CD4-positive, CD25-positive, alpha-beta regulatory T cell (primary cell): ENCODE measurements at places on chromosomes 5 and 9. TPM values are rescaled to one million over a fixed set of nuclear protein-coding genes. Genes with fewer than 3 reads are reported as not detected.

The LHX3 gene
- total RNA-seq: not detected

The PCDHA2 gene
- total RNA-seq: not detected

- no peak for DNase-seq
Measured at GRCh38 chr5:82073179-82073578, 101.4 kb downstream of the ATG10 start.

DNA sequence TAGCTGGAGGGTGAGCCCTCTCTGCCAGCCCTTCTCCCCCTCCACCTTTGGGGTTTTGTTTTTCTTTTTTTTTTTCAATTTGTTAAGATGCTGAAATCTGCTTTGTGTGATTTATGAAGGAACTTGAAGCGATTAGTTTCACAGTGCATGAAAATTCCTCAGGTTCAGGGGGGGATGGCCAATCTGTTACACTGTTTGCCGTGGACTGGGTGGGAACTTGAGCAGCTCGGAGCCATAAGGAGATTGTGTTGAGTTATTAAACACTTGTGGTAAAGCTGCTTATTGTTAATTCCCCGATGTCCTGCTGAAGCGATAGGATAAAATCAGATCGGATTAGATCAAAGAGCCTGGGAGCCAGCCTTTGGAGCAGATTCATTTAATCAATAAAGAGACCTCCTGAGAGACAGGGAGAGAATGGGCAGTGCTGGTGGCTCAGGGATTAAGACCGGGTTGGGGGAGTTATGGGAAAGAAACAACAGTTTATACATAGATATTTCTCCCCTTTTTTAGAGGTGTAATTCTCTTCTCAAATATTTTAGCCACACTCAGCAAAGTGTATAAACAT is 105.8 kb upstream of the SPATA31D4 start:
- no peak for DNase-seq

DNA sequence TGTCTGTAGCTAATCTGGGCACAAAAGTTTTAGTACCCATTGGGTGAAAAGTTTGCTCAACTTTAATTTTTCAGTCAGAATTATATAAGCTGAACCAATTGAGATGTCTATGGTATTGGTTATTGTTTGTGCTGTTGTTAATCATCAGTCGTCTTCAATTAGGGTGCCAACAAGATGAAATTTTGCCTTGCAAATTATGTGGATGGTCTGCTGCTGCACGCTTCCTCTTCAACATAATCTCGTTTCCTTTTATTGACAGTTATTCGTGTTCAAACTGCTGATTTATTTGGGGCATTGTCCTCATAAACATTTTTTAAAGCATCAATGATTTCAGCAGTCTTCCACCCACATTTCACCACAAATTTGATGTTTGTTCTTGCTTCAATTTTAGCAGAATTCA is 194.0 kb downstream of the HTR1A start:
- no peak for DNase-seq

The CNTNAP3B gene
- not detected for total RNA-seq

The GABBR2 gene
- not detected for total RNA-seq

DNA sequence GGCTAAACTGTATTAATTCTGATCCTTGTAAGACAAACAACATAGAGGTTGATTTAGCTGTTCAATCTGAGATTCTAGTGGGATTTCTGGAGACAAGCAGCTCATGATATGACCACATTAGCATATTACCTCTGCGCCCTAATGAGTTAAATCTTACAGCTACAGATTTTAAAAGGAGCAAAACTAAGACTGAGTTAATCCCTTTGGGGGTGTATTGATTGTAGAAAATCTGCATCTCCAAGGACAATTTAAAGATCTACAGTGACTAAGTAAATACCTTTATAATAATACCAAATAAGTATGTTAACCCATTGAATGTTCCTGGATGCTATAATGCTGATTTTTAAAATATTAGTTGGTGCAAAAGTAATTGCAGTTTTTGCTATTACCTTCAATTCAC is 33.2 kb downstream of the ADAMTSL1 start:
- no peak for DNase-seq

The SLCO6A1 gene
- total RNA-seq: not detected

DNA sequence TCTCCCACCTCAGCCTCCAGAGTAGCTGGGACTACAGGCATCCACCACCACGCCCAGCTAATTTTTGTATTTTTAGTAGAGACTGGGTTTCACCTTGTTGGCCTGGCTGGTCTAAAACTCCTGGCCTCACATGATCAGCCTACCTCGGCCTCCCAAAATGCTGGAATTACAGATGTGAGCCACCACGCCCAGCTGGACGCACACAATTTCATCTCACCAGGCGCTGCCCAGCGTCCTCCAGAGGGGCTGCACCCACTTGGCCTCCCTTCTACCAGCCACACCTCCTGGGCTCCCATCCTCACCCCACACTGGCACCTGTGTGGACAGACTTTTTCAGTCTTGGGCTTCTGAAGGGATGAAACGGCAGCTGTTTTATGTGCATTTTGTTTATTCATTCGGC is 3.8 kb upstream of the EXOC3 start:
- DNase-seq: no peak

GRCh38 chr9:112530751-112531205 is 44.2 kb downstream of the KIAA1958 start:
- DNase-seq: no peak

DNA sequence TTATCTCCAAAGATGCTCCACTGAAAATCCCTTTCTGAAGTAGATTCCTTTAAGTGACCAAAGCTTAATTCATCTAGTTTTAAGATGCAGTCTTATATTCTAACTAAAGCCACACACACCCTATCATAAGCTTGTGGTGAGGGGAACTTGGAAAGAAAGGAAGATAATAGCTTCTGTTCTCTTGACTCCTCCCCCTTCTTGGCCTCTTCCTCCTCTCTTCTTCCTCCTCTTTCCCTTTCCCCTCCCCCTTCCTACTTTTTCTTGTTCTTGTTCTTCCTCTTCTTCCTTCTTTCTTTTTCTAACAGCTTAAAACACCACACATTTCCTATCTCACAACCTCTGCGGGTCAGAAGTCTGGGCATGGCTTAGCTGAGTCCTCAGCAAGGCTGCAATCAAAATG is 23.5 kb downstream of the IL7R start:
- no peak for DNase-seq

DNA sequence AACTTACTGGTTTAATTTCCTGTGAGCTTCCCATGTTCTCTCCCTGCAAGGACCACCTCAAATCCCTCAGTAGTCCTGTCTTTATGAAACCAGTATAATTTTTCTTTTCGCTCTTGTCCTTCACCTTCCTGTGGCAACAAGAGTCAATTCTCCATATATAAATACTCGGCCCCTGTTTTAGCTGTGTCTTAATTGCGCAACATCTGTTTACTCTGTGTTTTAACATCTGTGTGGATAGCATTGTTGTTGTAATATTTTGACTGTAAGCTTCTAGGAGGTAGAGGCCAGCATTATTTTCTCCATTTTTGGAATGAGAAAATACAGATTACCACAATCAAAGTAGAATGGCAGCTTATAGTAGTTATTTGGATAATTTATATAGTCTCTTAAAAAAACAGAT is 30.2 kb upstream of the CDKN2B start:
- no peak for DNase-seq

The PFN3 gene
- not detected for total RNA-seq

DNA sequence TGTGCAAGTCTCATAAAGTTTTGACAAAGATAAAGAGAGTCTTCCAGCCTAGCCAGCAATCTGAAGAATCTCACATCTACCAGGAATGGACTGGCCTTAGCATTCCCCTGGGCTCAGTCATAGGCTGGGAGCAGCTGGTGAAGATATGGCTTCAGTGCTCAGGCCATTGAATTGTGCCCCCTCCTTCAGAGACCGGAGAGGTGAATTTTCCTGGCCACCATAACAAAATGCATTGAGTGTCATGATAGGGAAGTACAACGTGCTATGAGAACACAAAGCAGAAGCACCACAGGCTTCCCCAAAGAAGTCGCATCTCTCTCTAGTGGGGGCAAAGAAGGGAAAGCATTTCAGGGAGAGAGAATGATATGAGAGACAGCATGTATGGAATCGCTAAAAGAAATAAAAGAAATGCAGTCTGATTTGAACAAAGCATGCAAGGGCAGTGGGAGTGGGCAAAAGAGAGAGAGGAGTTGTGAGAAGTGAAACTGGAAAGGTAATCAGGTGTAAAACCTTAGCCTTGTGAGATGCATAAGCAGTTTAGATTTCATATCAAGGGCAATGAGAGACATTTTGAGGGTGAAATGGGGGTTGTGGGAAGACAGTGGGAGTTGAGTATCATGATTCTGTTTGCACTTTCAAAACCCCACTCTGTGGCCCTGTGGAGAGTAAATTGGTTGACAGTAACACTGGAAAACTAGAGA is 57.1 kb upstream of the NMUR2 start:
- DNase-seq: no peak

GRCh38 chr5:61732796-61733195 is 400.7 kb downstream of the ZSWIM6 start:
- DNase-seq: no peak

DNA sequence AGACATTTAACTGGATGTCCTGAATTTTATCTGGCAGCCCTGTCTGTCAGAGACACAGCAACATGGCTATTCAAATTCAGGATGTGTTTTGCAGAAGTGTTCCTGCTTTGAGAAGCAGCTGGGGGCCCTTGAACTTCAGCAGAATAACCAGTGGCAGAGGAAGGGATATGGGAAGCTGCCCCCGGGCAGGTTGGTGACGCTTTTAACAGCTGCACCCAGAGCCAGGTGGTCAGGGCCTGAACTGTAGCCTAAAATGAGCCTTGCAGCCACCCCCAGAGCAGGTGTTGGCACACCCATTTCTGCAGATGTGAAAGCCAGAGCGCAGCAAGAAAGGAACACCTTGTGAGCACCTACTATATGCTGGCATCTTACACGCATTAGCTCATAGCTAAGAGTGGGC is 128.7 kb upstream of the BOD1 start:
- no peak for DNase-seq

DNA sequence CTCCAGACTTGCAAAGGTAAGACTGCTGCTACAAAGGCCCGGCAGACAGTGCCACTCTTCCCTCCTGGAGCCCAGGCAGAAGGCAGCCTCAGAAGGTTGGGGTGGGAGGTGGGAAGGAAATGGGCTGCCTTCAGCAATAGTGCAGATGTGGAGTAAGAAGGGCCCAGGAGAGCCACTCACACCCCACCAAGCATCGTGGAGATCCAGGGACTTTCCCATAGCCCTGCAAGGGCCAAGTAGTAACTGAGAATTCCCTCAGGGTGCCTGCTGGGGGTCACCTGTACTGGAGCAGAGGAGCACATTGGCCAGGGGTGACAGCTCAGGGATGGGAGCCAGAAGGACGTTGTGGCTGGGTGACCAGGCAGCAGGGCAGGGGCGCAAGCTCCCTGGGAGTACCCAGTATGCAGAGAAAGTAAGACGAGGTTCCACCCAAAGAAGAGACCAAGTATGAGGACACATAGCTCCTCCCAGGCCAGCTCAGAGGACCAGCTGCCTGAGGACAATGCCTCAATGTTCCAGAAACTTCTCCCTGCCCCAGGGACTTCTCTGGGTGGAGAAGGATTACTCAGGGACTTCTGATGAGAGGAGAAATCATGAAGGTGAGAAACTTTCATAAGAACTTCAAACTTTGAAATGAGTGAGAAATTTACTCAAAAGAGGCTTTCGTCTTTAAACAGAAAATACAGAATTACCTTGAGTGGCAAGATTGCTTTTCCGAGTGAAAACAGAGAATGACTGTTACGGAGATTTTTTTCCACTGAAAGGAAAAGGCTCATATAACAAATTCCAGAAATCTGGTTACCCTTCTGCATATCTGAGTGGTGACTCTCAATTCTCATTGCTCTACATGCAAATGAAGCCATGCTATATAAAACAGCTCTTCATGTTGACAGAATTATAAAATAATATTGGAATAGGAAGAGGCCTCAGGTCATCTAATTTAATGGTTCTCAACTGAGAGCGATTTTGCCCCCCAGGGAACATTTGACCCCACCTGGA is 87.9 kb upstream of the TRIO start:
- DNase-seq: no peak

The PPP1R26 gene
- total RNA-seq: 2.5 TPM

The ZNF462 gene
- total RNA-seq: 1.7 TPM

DNA sequence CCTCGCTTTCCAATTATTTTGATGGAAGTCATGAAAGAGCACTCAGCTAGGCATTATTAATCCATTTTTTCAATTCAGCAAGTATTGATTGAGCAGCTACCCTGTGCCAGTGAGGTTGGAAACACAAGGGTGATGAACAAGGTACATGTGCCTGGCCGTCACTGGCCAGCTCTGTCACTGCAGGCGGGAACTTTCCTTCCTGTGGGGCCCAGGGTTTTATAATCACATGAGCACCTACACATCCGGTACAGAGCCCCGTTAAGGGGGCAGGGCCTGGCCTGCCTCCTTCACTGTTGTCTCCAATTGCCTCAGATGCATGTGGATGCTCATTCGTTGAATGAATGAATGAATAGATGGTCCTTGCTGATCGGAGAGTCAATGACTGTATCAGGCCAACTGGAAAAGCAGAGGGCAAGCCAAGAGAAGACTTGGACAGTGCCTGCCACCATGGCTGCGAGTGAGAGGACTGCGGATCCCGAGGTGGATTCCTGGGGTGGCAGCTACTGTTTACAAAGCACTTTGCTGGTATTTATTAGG is 55.9 kb upstream of the KCNMB1 start:
- no peak for DNase-seq

DNA sequence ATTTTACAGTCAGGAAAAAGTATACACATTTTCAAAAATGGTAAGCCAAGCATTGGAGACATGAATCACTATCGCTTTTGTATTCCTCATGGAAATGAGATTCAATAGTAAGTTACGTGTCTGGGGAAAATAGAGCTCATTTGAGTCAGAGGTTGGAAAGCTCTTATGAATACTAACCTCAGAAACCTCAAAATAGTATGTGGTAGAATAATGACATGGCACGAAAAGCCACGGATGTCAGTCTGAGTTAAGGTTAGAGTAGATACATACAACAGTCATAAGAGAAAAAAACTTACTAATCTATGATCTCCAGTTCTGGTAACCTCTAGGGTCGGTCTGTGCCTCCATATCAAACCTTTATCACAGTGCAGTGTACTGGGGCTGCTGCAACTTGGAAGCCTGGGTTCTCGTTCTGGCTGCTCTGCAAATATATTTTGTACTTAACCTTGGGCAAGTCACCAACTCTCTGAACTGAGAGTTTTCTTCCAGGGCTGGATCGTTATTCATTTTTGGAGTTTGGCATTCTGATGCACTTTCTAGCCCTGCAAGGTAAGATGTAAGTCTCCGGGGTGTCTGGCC is 31.8 kb downstream of the MAP1B start:
- DNase-seq: peak; percentile 34

The RORB gene
- total RNA-seq: not detected

The SPINK6 gene
- total RNA-seq: not detected

The PCDHA5 gene
- not detected for total RNA-seq

- no peak for DNase-seq
Measured at GRCh38 chr9:83563360-83563759, 25.2 kb upstream of the FRMD3 start.

DNA sequence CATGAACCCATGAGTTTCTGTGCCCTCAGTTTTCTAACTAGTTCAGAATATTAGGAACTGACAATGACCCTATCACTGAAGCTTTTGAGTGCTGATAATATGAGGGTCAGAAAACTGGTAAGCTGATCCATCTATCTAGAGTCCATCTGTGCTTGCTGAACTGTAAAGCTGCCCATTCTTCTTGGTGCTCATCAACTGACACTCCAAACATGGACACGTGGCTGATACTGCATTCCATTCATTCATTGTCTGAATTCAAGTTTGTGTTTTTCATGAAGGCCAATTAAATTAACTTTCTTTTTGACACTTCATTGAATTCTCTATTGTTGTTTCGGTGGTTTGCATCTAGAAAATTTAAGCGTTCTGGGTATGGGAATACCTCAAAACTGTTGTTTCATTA is 17.6 kb downstream of the NREP start:
- no peak for DNase-seq

The WHRN gene
- 24.2 TPM for total RNA-seq

- no peak for DNase-seq
Measured at GRCh38 chr5:56746553-56747339, 68.6 kb upstream of the MAP3K1 start.

- DNase-seq: no peak
Measured at GRCh38 chr9:130785940-130786508, 49.0 kb upstream of the ABL1 start.
